ENCODE measurements at places on chromosomes 6 and 20. TPM values are rescaled to one million over a fixed set of nuclear protein-coding genes. Genes with fewer than 3 reads are reported as not detected.

The GLP1R gene
- total RNA-seq: under 0.01 TPM

The AKAP7 gene
- 8.6 TPM for total RNA-seq

The POU5F1 gene
- 0.38 TPM for total RNA-seq

The ARFGEF3 gene
- 0.56 TPM for total RNA-seq

The TMEM170B gene
- total RNA-seq: 1.7 TPM

The TNFRSF21 gene
- 9.4 TPM for total RNA-seq

The ZNF335 gene
- 10.9 TPM for total RNA-seq
